ENCODE measurements at places on chromosomes 3 and 15.
A peak's percentile ranks its signal among the peaks of the same experiment; 100 is the strongest.

DNA sequence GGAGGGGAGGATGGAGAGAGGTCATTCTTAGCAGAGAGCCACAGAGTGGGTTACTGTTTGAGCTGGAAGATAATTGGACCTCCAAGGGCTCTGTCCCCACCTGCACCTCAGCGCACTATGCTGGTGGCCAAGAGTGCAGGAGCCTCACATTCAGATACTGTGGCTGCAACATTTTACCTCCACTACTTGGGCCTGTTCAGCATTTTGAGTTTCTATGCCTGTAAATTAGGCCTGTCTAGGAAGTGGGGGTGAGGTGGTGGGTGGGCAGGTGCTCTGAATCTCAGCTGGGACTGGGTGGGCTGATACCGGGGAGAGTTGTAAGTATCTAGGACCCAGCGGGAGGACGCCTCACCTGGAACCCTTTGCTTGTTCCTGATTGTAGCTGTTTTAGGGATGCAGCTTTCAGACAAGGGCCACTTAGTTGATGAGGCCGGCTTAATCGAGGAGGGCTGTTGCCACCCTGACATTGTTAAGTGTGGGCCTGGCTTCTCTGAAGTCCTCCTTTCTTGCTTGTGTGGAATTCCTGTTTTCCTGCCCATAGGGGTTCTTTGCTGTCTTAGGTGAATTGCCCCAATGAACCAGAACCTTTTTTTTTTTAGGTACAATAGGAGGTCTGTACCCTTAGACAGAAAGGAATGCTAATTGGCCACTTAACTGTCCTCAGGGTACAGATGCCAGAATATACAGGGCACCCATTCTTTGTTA is 83.8 kb downstream of the SMAD3 start:
- no peak for DNase-seq

- DNase-seq, result no peak
Observed at GRCh38 chr3:54168451-54168850, 46.1 kb downstream of the CACNA2D3 start.

GRCh38 chr3:64575211-64575844 is 112.5 kb downstream of the ADAMTS9 start:
- no peak for DNase-seq

DNA sequence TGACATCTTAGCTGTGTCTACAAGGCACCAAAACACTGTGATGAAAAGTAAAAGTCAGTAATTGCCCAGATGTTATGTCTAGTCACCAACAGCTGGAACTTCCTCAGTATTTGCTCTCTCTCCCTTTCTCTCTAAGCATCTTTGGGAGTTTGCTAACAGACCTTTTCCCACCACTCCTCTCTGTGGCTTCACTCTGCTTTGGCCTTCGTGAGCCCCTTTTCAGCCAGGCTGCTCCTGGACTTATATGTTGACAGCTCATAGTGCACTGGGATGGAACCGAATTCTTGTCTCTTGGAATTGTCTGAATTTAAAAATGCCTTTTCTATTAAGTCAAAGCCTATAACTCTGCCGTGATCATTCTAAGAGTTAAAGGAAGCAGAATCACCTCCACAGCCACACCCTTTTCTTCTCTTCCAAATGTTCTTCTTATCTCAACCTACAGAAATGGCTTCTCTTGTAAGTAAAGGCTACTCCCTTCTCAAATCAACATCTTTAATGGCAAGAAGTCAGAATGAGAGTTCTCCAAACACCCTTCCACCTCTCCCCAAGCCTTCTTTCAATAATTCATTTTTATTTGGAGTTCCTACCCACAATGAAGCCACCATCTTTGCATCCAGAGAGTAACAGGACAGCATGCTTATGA is 17.2 kb upstream of the FOXP1 start:
- DNase-seq, result no peak

DNA sequence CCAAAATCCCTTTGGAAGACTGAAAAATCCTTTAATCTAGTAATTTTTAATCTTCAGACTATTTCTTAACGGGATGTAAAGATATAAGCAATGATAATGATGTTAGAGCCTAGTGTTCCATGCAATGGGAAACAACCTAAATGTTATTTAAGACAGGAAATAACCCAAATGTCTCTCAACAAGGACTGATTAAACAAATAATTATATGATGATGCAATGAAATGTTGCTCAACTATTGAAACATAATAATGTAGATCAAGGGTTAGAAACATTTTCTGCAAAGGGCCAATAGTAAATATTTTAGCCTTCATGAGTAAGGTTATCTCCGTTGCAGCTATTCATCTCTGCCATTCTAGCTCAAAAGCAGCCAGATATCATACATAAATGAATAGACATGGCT is 275.4 kb downstream of the NEK10 start:
- no peak for DNase-seq

DNA sequence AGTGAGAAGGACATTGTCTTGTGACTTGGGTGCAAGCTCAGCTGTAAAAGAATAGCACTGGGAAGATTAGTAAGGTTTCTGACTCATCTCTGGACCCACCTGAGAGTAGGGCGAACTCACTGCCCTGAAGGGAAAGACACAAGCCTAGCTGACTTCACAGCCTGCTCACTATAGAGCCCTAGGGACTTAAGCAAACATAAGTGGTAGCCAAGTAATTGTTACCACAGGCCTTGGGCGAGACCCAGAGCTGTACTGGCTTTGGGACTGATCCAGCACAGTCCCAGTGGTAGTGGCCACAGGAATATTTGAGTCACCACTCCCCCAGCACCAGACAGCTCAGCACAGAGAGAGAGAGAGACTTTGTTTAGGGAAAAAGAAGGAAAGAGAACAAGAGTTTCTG is 429.9 kb downstream of the TBL1XR1 start:
- DNase-seq, result no peak

- DNase-seq, result no peak
Observed at GRCh38 chr15:78574944-78575343, 9.6 kb downstream of the CHRNA5 start.

DNA sequence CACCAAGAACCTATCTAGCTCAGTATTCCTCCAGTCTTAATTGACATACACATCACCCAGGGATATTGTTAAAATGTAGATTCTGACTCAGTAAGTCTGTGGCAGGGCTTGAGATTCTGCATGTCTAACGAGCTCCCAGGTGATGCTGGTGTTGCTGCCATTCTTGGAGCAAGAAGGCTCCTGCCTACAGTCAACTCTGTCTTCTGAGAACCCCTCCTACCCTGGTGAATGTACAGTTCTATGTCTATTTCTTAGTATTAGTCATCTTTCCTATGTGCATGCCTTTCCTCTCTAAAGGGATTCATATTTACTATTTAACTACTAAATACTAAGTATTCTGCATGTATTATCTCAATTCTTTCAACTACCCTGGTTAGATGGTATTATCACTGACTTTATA is 268.7 kb downstream of the EDEM1 start:
- DNase-seq, result no peak

- DNase-seq, result no peak
Observed at GRCh38 chr3:183233966-183234365, 19.1 kb upstream of the B3GNT5 start.

GRCh38 chr3:161990036-161990435 is 493.4 kb downstream of the OTOL1 start:
- no peak for DNase-seq

DNA sequence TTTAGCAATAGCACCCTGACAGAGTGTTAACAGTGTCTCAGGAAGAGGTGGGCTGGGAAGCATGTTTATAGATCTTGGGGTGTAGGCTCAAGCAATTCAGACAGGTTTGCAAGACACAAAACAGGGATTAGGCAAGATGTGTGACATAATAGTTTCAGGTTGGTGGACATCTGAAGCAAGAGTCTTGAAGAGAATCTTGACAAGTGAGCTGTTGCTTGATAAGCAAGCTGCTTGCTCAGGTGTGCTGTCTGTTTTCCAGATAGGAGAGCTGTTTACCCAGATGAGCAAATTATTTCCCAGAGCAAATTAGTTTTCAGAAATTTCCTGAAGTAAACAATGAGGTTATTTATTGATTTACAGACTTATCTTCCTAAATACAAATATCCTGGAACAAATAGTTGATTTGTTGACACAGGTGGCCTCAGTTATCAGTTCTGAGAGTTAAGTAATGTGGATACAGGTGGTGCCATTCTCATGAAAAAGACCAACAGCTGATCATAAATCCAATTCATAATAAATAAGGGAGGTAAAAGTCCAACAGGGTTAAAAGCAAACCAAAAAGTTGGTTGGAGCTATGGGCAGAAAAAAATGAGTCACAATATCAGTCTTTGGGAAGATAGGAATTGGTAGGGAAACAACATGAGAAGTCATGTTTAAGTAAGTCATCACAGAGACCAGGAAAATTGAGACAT is 437.3 kb downstream of the TBL1XR1 start:
- no peak for DNase-seq

GRCh38 chr15:88810446-88810845 is 7.2 kb downstream of the ACAN start:
- DNase-seq, result no peak

DNA sequence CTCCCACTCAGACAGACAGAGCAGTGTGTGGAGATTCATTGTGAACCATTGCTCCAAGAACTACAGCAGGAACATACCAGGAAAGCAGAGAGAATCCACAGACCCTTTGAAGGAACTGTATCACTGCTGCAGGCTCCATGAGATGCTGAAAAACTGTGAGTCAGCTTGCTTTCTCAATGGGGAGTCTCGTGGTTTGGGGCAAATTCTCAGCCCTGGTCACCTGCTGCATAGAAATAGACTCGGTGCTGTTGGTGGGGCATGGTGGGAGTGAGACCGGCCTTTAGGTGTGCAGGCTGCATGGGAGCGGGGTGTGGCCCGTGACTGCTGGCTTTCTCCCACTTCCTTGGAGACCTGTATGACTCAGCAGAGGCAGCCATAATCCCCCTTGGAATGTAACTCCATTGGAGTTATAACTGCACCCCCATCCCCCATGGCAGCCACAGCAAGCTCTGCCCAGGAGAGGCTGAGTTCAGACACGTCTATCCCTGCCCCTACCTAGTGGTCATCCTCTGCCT is 35.6 kb downstream of the ALCAM start:
- no peak for DNase-seq

- peak; percentile 6 for DNase-seq
Observed at GRCh38 chr3:159322322-159322939, 520.6 kb downstream of the MFSD1 start.

Data from smooth muscle cell of the brain vasculature (primary cell).